Gastroesophageal sphincter (tissue), 4 donors: ENCODE measurements at places on chromosomes 4 and X.

GRCh38 chrX:47814851-47815250 lies 21.9 kb upstream of the ZNF81 start:
- no peak for ATAC-seq

GRCh38 chr4:6555519-6555918 lies 19.5 kb upstream of the MAN2B2 start:
- no peak for ATAC-seq

GRCh38 chr4:86497980-86498862 lies 95.9 kb upstream of the PTPN13 start:
- ATAC-seq, result peak; percentile 50

DNA sequence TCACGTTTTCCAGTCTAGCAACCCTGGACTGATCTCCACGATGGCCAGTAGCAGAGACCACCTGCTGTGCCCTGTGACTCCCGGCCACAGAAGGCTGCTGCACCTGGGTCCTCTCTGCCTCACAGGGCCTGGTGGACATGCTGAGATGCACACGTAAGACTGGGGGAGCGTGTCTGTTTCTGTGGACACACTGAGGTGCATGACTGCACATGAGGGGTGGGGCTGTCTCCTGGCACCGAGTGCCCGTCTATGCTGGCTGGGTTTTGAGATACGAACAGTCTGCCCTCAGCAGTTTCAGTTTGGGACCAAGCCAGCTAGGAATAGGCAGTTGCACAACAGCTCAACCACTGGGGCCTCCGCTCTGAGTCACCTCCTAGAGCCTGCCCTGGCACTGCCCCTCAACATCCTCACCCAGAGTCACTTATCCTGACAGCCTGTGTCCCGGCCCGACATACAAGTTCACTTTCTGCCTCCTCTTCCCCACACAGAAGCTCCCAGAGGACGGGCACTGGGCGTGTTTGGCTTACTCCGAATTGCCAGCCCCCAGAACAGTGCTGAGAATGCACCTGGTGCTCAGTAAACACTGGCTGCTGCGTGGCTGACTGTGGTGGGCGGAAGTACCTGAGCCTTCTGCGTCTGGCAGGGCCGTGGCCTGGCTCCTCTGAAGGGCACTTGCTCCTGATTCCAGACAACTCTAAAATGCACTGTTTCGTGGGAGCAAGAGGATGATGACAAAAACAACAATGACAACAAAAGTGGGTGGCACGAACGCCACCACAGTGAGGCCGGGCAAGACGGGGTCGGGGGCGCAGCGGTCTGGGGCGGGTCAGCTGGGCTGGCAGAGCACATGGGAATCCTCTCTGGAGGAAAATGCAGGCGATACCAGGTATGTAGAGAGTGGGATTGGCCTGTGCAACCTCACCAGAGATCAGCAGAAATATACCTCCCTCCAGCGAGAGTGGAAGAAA lies 30.9 kb downstream of the RNF212 start:
- ATAC-seq, result peak; percentile 73

GRCh38 chrX:856566-857290 lies 226.1 kb downstream of the SHOX start:
- no peak for ATAC-seq

DNA sequence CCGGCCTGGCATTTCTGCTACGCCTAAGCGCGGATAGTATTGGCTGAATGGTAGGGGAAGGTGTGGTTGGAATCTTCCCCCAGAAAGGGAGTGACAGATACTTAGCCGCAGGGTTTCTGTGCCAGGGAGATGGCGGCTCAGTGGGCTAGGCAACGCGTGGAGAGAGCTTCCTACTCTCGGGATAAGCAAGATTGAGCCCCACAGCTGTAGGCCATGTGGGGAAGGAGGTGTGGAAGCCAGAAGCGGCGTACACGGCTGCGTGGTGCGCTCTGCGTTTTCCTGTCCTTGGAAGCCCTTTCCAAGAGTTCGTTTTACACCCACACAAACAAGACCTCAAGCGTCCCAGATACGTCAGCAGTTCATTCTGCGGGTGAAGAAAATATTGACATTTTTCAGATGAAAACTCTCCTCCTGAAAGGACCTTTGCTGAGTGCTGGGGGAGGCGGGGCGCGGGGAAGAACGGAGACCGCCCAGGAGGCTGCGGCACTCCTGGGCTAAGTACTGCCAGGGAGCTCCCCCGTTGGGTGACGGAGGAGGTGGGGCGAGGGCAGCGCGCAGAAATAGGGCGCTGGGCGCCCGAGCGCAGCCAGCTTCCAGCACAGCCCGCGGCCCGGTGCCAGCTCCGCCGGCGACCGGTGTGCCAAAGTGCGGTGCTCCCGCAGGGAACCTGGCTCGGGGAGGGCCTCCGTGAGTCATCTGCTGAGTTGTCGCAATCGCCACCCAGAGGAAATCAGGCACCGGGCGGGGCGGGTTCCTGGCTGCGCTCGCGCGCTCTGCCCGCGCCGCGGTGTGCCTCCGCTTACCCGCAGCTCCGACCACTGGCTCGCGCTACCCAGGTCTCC lies at the start of gene GPAT3:
GPAT3 (plus strand) TSS at position 589 of the 842 bp plus-strand sequence. CDS start 515 bp downstream, outside the sequence.
- ATAC-seq, result peak; percentile 95

GRCh38 chr4:137896221-137896737 lies 345.9 kb downstream of the SLC7A11 start:
- no peak for ATAC-seq

GRCh38 chrX:132591719-132592275 lies 103.0 kb upstream of the MBNL3 start:
- no peak for ATAC-seq
